Stimulated activated CD8-positive, alpha-beta memory T cell treated with anti-CD3 and anti-CD28 coated beads, Interleukin-15, amount 100 ng/mL, for 48 hours (primary cell): ENCODE measurements at places on chromosomes 1 and 21.

GRCh38 chr1:175656416-175656815 lies 87.0 kb downstream of the TNR start:
- no peak for DNase-seq

- no peak for DNase-seq
These were observed 32.5 kb upstream of the LMO4 start for GRCh38 chr1:87296206-87296605.

DNA sequence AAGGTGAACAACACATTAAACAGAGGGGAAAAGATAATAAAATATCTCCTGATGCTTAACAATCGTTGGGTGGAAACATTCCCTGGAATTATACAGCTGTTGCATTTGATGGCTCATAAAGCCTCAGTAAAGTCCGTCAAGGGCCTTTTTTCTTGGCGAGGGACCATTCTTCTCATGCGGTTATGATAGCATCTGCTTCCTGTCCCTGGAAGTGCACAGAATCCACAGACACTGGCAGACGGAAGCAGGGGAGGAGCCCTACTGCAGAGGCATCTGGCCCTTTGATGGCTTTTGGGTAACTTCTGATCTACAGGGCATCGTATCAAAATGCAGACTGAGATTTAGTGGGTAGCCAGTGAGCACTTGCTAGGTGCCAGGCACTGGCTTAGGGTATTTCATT lies 286.9 kb downstream of the KIF26B start:
- no peak for DNase-seq

DNA sequence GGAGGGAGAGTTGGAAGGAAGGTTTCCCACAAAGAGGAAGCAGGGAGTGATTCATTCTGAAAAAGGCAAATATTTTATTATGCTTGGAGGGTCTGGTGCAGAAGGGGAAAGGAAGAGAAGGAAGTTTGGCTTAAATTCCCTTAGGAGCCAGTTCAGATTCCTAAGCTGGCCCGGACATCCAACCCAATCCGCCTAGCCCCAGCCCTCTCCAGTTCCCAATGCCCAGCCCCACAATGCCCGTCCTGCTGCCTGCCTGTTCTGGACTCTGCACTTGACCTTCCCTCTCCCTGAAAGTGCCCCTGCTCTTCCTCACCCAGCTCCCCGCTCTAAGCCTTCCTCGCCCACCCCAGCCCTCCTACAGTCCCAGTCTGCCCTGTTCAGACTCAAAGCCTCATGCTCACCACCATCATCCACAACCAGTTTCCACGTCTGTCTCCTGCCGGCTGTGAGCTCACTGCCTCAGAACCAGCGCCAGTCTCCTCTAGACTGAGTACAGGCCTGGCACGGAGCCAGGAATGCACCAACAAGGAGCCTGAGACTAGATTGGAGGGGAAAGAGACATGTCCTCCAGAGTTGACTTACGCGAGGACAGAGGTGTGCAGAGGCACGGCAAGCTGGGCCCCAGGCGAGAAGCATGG lies 18.9 kb downstream of the CAPN2 start:
- DNase-seq = no peak

DNA sequence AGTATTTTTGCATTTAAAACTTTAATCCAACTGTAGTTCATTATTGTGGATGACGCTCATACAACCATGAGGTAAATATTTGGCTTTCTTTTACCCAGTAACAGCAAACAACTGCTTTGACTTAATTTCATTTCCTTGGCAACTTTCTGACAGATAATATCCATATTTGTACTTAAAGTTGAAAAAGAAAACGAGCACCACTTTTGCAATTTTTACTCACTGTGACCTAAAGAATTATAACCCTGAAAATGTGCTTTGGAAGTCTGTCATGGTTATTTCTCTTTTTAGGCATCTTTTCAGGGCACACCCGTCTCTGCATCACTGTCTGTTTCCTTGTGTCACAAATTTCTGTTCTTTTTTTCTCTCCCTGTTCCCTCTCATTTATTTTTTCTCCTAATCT lies 918 bp upstream of the CD2 start:
- no peak for DNase-seq

GRCh38 chr1:21567241-21568005 lies 58.2 kb downstream of the ALPL start:
- DNase-seq = no peak
